ENCODE measurements at places on chromosomes 7 and 10. TPM values are rescaled to one million over a fixed set of nuclear protein-coding genes. Genes with fewer than 3 reads are reported as not detected.

DNA sequence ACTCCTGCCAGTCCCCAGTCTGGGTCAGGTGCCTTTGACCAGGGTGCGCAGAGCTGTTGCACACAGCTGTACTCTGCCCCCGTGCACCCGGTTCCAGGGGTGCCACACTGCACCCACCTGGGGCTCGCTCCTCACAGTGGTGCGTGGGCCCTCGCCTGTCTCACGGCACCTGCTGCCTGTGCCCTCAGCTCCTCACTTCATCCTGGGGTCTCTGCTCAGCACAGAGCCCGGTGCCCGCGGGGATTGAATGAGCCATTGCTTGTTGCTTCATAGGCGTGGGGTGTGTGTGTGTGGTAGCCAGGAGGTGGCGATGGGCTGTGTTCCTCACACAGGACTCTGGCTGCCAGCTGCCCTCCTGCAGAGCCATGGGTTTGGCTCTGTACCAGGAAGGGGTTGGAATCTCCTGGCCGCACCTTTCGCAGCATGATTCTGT is 18.5 kb downstream of the EIF3B start:
- DNase-seq = no peak

DNA sequence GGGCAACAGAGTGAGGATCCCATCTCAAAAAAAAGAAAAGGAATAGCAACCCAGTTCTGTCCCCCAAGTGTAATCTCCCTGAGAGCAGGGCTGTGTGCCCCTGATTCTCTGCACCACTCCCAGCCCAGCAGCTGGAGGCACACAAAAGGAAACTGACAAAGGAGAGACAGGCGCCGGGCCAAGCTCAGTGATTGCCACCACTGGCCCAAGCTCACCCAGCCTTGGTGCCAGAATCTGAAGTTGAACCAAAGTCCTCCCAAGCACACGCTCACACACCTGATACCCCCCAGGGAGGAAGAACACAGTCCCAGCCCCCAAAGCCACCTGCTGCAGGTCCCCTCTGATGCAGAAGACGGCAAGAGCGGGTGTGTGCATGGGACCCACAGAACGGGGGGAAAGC is 50.3 kb downstream of the TNRC18 start:
- DNase-seq = no peak

- no peak for DNase-seq
Observed at GRCh38 chr7:42236266-42236975, 588 bp downstream of the GLI3 start.

DNA sequence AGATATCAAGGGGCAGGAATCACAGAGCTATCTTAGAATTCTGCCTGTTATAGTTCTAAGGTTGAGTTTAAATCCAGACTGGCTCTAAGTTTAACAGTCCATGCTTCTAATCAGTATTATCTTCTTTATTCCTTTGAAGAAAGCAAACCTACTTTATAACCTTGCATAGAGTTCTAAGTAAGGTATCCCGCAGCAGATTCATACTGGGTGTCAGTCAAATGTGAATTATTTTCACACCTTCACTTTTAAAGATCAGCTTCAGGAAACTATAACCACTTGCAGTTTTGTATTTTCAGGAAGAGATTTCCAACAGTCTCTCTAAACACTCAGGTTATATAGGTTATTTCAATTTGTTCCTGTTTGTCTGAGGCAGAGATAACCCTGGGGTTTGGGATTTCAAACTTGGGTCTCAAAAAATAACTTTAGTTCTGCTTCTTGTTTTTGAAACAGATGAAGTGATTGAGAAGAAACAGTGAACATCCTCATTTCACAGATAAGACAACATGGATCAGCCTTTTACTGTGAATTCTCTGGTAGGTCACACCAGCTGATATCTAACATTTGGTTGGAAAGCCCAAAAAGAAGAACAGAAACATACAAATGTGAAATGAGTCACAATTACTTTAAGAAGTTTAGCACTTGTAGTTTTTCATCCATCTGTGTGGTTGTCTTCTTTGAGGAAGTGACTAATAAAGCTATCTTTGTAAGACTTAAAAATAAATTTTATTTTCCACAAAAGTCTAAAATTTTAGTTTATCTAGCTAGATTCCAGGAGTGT is 21.4 kb downstream of the STAMBPL1 start:
- DNase-seq = no peak

- DNase-seq = no peak
Observed at GRCh38 chr10:114172216-114172615, 1.8 kb downstream of the CCDC186 start.

DNA sequence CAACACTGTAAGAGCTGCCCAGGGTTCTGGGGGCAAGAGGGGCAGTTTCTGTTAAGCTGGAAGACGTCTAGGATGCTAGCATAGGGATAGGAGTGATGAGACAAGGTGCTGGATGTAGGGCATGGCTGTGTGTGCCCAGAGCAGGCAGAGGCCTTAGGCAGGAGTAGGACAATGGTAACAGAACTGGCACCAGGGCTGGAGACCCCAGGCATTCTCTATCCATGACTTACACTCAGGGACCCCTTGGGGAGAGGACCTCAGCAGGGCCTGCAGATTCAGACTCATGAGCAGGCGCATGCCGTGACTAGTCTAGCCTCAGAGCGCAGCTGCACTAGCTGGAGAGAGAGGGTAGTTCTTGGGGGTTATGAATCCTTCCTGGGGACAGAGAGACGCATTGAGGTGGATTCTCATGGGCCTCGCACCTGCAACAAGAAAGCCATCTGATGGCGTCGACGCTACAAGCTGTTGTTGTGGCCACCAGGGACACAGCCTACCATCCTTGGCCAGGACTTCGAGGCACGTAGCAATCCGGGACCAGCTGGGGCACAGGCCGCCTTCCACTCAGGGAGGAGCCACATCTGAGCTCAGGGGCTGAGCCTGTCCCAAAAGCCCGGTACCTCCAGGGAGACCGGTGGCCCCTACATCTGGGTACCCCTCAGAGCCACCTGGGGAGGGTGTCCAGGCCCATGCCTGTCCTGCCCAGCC is 474.1 kb downstream of the PTPRN2 start:
- no peak for DNase-seq

DNA sequence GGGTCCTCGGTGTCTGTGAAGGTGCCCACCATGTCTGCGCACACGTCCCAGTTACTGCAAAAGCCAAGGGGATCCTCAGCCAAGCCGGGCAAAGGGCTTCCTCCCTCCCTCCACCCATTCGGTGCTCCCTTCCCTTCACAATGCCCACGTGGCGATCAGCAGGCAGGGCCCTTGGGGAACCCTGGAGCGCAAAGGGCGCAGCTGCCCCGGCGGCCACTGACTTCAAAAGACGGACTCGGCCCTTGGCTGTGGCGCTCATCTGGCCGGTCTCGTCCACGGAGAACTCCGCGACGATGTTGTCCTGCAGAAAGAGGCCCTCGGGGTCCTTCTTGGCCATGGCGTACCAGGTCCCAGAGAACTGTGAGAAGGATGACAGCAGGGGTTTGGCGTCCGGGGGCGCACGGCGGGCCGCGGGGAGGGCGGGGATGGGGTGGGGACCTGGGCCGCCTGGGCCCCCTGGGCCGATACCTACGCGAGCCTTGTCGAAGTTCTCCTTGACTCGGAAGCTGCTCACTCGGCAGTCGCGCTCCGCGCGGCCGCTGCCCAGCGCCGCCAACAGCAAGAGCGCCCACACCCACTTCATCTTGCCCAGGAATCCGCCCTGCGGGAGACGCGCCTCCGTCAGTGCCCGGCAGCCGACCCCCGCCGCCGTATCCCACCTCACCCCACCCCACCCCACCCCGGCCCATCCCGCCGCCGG is 439 bp downstream of the RBP4 start:
- peak; percentile 62 for DNase-seq

GRCh38 chr10:113475381-113475807 is 77.5 kb upstream of the HABP2 start:
- no peak for DNase-seq

DNA sequence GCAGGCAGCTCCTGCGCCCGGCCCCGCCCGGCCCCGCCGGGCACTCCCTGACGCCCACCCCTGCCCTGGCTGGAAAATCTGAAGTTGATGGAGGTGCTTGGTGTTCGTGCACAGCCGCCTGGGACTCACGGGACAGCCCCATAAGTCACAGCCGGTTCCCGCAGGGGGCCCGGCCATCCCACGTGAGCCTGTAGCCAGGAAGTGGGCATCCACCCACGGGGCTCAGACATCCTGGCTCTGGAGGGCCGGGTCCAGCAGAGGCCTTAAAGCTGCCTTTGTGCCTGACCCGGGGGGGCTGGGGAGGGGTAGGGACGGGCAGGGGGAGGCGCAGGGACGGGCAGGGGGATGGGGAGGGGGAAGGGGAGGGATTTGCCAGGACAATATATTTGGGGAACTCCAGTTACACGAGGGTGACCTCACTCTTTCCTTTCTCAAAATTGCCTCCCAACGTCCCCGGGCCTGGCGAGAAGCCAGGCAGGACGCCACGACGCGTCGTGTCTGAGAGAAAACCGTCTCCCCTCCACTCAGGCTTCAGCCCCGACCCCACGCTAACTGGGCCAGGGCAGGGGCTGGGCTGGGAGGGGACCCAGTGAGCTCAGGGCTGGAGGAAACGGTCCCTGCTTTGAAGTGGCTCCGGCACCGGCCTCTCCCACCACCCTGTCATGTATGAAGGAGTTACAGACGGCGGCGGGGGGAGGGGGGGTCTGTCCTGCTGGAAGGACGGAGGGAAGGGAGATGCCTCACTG is 82.1 kb upstream of the PDGFA start:
- DNase-seq = no peak

DNA sequence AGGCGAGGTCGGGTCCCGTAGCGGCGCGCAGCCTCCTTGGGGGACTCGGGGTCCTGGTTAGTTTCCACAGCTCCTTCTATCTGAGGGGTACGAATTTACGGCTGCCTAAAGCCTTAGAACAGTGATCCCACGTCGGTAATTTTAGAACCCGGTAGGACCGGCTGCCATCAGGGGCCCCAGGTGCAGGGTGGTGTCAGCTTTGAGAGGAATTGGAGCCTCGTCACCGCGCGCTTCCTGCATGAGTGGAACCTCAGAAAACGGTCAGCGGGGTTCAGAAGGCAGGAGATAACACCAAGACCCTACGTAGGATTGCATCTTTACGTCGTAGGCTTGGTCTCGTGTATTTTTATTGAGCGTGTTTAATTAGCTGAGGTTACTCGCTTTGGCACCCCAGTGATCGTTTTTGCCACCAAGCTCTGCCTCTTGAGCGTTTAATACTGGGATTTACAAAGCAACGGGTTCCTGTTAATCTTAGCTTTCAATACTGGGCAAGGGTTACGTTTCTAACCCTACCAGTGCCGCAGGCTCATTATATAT is 443 bp downstream of the RNF32 start:
- DNase-seq = no peak

DNA sequence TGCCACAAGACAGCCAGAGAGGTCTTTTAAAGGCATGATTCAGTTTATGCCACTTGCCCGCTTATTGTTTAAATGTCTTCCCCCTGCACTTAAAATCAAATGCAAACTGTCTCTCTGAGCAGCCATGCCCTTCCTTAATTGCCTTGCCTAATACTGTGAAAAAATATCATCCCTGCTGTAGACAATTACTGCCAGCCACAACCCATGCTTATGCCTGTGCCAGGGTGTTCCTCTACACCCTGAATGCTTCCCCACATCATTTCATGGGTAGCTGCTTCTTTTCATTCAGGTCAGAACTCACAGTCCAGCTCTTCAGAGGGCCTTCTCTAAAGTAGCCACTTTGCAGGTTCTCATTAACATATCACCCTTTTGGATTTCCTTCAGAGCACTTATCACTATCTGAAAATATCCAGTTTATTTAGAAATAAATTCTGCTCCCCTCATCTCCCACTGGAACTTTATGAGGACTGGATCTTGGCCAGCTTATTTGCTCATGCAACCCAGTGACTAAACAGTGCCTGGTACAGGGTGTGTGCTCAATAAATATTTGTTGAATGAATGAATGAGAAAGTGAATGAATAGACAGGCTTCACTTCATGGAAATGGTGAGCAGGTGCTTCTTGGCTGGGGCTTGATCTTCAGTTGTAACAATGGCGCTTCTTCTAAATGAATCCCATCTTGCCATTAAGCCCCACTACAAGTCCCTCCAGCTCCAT is 162.4 kb upstream of the MDFIC start:
- no peak for DNase-seq

DNA sequence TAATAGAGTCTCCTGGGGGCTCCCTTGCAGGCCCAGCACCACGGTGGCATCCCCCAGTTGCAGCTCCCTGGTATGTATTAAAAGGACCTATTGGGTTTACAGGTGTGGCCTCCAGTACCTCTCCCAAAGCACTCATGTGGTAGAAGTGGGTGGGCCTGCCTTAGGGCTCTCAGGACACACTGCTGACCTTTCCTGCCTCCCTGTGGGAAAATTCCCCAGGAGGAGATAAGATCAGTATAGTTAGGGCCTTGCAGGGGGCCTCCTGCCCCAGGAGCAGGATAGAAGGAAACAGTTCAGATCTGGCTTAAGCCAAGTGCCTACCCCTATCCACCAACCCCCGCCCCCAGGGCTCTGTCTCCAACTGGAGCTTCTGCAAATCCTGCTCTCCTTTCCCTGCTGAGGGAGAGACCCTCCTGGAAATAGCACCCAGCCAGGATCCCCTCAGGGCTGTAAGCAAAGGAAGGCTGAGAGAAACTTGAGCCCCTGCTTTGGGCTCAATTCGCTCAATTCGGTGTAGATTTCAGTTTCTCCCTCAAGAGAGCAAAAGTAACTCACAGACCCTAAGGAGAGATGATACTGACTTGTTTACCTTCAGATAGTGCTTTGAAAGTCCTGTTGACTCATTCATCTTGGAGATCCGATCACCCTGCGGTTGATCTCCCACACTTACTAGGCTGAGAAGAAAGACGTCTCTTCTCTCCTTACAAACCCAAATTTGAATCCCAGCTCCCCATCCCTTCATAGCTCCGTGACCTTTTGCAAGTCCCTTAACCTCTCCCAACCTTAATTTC is 130.6 kb downstream of the WDR11 start:
- no peak for DNase-seq

DNA sequence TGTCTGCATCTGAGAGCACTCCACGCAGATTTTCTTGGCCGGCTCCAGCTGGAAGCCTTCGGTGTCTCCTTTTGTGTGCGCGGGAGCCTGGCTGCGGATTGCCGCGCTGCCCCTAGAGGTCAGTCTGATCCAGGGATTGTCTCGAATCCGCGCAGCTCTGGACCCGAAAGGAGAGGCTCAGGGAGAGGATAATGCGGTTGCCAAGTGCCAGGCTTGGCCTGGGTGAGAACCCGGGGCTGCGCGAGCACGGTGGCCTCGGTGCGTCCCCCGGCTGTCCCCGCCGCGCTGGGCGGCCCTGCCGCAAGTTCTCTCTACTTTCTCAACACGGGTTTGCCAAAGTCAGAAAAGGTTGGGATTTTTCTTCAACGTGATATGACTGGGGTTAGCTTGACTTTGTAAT is 140.9 kb downstream of the ADCYAP1R1 start:
- DNase-seq = peak; percentile 76

DNA sequence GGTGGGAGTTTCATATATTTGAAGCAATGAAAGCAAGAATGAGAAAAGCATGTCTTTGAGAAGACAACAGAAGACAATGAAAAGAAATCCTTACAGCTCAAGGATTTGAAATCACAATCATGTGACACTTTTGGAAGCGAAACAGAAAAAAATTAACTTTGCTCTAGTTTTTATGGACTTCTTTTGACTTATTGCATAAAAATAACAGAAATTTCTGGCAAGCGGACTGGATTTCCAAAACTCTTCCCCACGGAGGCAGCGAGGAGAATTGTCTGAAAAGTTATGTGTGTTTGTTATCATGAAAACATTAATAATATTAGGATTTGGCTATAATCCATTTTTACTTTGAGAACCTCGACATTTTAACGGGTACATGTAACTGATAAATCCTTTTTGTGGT is 223.3 kb downstream of the LRMDA start:
- no peak for DNase-seq

- DNase-seq = no peak
Observed at GRCh38 chr7:136049117-136049516, 72.0 kb upstream of the MTPN start.

AOAH gene
- total RNA-seq = 0.55 TPM

- DNase-seq = no peak
Observed at GRCh38 chr7:28954471-28954870, 3.7 kb downstream of the TRIL start.
